ENCODE measurements at places on chromosomes 5 and 9.
A peak's percentile ranks its signal among the peaks of the same experiment; 100 is the strongest.

DNA sequence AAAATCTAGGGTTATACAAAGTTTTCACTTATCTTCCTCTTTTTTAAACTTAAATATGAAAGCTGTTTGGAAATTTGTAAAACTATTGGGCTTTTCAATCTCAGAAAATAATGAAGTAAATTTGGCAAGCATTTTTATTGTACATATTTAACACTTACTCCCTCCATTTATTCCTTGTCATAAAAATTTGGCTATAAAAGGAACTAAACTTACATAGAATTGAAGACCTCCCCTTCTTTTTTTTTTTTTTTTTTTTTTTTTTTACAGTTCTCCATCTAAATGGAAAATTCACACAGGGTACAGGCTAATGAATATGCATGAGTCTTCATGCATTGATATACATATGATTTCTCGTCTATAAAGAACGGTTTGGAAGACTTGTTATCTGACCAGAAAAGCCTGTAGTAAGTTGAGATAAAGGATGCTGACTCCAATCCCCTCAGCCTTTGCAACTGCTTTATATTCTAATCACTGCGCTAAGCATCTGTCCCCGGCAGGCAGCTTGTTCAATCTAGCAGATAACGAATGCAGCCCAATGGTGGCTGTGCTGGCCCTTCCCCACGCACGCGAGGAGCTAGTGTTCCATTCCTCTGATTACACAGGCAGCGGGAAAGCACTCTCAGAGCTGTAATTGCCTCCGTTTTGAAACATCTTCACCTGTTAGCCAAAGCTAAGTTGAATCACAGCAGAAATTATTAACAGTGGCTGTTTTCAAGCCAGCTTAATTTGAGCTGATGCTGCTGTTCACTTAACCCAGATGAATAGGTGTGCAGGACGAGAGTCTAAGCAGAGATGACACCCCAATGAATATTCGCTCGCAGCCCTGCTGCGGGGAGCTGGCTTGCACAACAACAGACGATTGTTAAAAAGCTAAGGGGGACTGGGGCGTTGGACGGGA lies 453.8 kb upstream of the ZNF608 start:
- DNase-seq, result no peak

GRCh38 chr5:116002116-116002906 lies 30.0 kb upstream of the ARL14EPL start:
- no peak for DNase-seq

DNA sequence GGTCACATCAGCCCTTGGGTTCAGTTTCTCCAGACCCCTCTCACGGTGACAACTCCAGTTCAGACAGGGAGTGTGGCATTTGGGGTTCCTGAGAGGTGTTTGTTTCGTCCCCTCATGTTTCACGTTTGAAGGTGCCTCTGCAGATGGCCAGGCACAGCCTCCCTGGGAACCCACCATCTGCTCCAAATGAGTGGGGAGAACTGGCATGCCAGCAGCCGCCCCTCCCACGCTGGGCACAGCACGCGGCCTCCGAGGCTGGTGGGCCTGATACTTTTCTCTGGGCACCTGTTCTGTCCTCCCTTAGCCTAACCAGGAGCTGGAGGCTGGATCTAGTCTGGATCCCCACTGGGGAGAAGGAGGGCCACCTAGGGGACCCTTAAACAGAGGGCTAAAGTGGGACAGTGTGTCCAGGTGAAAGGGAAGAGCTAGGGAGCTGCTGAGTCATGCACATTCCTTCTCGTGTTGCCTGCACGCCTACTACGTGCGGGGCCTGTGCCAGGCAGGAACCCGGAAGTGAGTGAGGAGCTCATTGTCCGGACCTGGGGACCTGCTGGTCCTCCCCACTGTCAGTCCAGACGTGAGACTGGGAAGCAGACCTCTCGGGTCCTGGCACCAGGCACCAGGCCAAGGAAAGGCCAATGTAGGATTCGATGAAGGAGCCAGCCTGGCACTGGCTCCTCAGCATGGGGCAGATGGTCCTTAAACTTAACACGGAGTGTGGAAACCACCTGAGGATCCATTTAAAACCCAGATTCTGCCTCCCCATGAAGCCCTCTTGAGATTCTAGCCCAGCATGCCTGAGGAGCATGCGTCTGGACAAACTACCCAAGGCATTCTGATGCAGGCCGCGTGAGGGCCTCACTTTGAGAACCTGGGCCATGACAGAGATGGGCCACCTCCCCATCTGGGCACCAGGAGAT lies 11.7 kb downstream of the DNM1 start:
- DNase-seq, result no peak

DNA sequence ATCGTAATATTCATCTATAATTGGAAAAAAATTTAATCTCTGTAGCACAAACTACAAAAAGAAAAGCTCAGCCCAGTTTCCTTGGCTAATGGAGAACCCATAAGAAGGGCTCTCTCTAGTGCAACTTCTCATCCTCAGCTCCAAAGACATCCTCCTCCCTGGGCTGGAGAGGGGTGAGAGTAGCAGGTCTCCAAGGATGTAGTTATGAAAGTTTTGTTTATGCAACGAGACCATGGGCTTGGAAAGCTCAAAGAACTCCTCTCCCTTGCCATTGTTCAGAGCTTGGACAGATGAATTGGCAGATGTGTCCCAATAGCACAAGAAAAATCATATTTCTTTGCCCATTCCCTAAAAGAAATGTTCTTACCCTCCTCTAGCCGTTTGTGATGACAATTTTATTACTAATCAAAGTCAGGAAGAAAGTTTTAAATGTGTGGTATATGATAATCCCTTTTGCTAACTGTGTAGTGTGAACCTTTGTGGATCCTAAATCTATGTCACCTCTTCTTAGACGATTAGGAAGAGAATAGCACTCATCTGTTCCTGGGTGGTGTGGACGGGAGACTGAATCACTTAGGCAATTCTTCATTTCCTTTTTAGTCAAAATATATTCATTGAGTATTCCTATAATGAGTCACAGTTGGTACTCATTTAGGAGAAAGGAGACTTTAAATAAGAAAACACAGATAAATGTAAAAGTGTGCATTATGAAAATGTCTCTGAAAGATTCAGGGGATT lies 52.2 kb downstream of the GARNL3 start:
- DNase-seq, result no peak

- no peak for DNase-seq
Observed at GRCh38 chr9:7196467-7196866, 438.7 kb downstream of the KDM4C start.

- DNase-seq, result no peak
Observed at GRCh38 chr9:124975131-124975530, 34.2 kb upstream of the GOLGA1 start.

- DNase-seq, result no peak
Observed at GRCh38 chr9:35116539-35116897, 856 bp upstream of the ATOSB start.

DNA sequence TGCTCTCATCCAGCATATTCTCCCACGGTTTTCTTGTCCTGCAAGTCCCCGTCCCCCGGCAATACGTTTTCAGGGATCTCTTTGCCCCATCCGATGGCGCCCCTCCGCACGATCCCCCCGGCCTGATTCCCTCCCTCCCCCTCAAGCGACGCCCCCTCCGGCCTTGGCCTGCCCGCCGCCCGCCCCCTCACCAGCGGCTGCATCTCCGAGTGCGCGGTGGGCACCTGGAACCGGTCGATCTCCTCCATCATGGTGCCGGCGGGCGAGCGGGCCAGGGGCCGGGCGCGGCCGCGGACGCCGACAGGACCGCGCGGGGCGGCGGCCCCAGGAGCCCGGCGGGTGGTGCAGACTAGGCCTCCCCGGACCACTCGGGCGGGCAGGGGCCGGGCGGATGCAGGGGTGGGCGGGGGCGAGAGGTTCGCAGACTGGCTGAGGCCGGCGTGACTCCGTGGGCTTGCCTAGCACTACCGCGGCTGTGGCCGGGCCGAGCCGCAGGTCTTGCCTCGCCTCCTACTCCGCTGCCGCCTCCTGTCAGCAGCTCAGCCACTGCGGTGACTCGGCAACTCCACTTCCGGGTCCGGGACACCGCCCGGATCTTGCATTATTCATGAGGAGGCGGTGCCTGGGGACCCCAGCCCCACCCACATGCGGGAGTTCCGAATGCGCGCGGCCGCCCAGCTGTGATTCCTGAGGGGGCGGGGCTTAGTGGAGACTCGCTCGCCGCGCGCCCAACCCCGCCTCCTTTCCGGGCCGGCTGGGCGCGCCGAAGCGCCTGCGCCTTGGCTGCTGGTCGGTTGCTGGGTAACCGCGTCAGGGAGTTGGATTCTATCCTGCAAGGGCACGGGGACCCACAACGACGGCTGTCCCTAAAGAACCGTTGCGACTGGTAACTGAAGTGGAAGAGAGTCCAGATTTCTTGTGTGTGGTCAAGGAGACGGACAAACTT lies at the start of the genes DNAI1 and FAM219A:
TSS of gene DNAI1 (plus strand) at position 793 of the 946 bp plus-strand sequence. CDS start 201 bp downstream, outside the sequence.
TSS of gene FAM219A (minus strand) at position 558 of the 946 bp plus-strand sequence. CDS start at position 251, 307 bp downstream.
- DNase-seq, result peak; percentile 98

DNA sequence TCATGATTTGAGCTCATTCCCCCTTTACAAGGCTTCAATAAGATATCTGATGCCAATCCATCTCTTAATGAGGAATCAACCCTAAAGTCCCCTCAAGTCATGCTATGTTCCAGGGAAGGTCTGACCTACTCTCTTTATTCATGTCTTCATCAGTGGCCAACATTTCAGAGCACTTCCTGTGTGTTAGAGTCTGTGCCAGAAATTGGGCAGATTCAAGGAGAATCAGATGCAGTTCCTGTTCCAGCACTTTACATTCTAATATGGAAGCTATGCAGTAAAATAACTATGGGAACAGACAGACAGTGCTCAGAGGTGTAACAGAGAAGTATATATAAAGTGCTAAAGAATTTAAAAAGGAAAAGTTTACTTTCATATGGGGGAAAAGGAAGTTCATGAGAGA lies 193.4 kb upstream of the NR4A3 start:
- no peak for DNase-seq

DNA sequence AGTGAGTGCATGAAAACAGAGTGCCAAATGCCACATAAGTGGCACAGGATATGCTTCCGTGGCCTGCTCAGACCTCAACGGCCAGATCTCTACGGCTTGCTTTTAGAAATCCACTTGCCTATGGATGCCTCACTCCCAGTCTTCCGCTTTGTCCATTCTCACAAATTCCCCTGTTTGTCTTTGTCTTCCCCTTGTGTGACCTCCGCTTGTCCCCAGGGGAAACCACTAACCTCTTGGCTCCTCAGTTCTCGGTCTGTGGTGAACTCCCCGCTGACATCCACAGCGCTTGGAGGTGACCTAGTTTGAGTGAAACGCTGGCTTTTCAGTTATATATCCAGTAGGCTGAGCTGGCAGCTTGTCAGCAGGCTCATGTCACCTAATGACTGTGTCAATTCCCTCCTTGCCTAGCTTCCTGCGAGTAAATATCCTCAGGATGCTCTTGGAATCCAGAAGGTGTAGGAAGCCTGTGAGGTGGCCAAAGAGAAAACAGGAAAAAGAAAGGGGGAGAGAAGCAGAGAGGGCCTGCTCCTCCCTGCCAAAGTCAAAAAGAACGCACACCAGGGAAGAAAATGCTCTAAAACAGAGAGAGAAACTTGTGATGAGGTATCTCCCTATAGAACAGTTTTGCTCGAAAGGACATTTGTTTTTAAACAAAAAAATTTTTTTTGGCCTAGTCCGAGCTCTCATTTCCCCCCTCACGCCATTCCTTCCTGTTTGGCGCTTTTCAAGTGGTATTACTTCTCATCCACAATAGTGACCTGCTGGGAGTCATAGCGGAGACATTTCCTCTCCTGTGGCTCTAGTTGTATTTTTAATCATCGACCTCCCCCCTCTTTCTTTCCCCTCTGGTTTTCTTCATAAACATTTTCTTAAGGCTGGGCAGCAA lies 101.6 kb upstream of the SPRY4 start:
- peak; percentile 92 for DNase-seq
